GM04504 (cell line): ENCODE measurements at places on chromosomes 7 and 10.

GRCh38 chr7:25059576-25059975, 65.5 kb downstream of the CYCS start:
- no peak for DNase-seq

DNA sequence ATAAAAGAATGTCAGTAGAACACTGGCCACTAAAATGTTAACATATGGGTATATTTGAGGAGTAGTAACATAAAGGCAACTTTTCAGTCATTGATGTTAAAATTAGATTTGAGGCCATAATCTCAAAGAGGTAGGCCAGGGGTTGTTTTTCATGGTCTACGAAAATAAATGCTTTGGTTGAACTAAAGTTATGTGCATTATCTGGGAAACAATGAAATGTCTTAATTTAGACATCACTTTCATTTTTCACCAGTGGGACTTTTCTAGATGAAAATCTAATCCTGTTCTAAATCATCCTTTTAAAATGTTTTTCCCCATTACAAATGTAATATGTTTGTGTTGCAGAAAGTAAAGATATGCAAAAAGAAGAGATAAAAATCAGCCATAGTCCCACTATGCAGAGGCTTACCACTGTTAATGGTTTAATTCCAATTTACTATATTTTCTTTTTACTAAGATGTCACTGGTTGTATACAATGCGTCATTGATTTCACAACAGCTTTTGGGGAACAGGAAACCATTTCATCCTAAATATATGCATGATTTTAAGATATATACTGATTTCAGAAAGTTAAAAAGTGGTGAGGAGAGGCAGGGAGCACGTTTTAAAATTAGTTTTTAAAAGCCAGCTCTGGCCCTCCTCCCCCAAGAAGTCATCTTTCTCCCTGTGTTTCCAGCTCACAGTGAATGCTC, 64.3 kb downstream of the ARID5B start:
- DNase-seq: no peak

- DNase-seq: no peak
Observed at GRCh38 chr10:89122433-89123051, 84.6 kb downstream of the CH25H start.

GRCh38 chr10:22849077-22849805, 78.6 kb upstream of the ARMC3 start:
- no peak for DNase-seq

GRCh38 chr7:140448781-140449480, 30.4 kb downstream of the MKRN1 start:
- DNase-seq: no peak

- DNase-seq: no peak
Observed at GRCh38 chr7:74307738-74308505, 18.7 kb downstream of the CLIP2 start.

- DNase-seq: no peak
Observed at GRCh38 chr7:149404396-149404795, 56.5 kb downstream of the ZNF777 start.

- no peak for DNase-seq
Observed at GRCh38 chr10:129622736-129623135, 155.7 kb downstream of the MGMT start.

DNA sequence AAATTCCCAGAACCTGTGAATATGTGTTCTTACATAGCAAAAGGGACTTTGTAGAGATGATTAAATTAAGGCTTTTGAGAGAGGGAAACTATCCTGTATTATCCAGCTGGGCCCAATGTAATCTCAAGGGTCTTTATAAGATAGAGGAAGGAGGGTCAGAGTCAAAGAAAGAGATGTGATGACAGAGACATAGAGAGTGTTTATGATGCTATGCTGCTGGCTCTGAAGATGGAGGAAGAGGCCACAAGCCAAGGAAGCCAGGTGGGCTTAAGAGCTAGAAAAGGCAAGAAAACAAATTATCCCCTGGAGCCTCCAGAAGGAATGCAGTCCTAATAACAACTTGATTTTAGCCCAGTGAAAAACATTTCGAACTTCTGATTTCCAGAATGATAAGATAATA, 15.3 kb upstream of the SKAP2 start:
- DNase-seq: no peak

- DNase-seq: no peak
Observed at GRCh38 chr7:30206942-30207341, 72.2 kb downstream of the MTURN start.

DNA sequence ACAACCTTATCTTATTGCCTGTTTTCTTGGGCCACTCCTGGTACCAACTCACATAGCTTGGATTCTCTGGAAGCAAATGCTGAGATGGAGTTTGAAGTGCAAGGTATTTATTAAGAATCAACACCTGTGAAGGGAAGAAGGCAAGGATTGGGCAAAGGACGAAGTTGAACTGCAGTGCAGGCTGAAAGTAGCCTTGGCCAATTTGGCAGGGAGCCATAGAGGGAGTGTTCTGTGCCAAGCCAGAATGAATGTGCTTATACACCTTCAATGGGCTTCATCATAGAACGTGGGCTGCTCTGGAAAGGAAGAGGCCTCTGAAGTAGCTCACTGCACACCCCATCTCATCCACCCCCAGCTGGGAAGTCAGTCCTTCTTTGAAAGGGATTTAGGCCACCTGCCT, 79.8 kb upstream of the IFRD1 start:
- DNase-seq: no peak

- no peak for DNase-seq
Observed at GRCh38 chr10:93991114-93991513, 2.6 kb upstream of the PLCE1 start.

- no peak for DNase-seq
Observed at GRCh38 chr10:26567351-26567721, 129.2 kb downstream of the APBB1IP start.

- DNase-seq: no peak
Observed at GRCh38 chr7:12386313-12386740, 17.3 kb downstream of the VWDE start.

DNA sequence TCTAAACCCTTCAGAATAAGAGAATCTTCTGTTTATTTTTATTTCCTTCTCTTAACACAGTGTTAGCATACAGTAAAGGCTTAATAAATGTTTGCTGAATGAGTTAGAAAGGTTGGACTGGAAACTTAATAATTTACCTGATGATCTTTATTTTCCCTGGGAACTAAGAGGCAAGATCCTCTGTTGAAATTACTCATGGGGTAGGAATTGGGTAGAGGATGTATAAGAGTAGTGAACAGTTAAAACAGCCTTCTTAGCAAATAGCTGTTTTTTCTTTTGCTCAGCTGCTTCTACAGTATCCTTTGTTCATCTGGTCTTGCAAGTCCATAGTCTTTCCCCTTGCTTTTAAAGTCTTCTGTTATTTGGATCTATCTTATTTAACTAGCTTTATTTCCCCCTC, 80.0 kb downstream of the AKAP9 start:
- DNase-seq: no peak

- DNase-seq: no peak
Observed at GRCh38 chr10:121680879-121681655, 82.8 kb upstream of the FGFR2 start.

DNA sequence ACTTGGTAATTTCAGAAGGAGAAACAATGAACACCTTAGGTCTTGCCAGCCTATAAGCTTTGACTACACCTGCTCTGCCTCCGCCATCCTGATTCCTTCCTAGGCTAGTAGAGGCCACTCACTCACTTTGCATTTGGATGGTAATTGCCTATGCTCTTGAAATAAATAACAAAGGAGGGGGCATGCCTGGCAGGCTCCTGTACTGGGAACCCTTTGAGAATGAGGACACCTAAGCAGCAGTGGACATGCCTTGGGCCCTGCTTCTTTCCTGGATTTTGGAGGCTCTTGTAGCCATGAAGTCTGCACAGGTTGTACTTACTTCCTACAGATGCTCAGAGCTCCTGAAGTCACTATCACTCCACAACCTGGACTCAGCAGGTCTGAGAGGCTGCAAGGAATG, 65.8 kb downstream of the BLNK start:
- DNase-seq: no peak

DNA sequence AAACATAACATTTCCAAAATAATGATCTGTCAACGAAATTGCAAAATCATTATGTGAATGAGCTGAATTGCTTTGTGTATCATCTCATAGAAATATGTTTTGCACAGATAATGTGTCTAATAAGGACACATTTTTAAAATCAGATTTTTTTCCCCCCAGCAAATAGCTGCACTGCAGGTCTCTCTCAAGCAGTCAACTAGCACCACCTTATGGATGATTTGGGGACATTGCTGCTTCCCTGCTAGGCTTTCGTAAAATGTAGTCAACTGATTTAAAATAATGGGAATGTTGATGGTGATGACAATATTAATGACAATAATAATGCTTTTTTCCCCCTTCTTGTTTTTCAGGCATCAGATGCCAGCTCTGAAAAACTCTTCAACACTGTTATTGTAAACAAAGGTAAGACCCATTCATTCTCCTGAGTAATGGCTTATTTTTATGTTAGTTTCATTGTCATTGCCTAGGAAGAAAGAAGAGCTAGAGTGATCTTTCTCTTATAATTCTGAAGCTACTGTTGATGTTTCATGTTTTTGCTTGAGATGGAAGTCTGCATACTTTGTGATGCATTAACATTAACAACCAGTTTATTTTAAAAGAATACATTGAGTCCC, 433.6 kb upstream of the GALNT17 start:
- no peak for DNase-seq

GRCh38 chr10:115606086-115606485, 512.9 kb downstream of the ATRNL1 start:
- DNase-seq: no peak

GRCh38 chr10:119274519-119275045, 67.2 kb downstream of the GRK5 start:
- DNase-seq: no peak

DNA sequence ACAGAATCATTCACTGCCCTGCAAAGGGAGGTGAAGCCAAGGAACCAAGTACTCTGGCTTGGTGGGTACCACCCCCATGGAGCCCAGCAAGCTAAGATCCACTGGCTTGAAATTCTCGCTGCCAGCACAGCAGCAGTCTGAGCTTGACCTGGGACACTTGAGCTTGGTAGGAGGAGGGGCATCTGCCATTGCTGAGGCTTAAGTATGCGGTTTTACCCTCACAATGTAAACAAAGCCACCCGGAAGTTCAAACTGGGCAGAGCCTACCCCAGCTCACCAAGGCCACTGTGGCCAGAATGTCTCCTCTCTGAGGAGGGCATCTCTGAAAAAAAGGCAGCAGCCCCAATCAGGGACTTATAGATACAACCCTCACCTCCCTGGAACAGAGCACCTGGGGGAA, 1050.0 kb upstream of the GHITM start:
- DNase-seq: no peak

DNA sequence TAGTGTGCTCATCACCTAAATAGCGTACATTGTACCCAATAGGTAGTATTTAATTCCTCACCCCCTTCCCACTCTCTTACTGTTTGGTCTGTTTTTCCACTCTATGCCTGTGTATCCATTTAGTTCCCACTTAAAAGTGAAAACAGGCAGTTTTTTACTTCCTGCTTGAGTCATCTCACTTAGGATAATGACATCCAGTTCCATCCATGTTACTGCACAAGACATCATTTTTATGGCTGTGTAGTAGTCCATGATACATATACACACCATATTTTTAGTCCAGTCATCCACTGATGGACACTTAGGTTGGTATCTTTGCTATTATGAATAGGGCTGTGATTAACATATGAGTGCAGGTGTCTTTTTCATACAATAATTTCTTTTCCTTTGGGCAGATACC, 10.1 kb downstream of the STK17A start:
- no peak for DNase-seq

DNA sequence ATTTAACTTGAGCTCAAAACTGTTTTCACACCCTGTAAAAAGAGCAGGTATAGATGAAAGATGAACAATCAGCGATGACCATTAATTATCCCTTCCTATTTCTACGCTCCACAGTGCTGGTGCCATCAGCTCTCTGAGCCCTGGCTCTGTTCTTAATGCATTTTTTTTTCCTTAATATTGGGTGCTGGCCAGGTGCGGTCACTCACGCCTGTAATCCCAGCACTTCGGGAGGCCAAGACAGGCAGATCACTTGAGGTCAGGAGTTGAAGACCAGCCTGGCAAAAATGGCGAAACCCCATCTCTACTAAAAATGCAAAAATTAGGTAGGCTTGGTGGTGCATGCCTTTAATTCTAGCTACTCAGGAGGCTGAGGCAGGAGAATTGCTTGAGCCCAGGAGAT, 4.2 kb downstream of the STEAP4 start:
- DNase-seq: no peak

DNA sequence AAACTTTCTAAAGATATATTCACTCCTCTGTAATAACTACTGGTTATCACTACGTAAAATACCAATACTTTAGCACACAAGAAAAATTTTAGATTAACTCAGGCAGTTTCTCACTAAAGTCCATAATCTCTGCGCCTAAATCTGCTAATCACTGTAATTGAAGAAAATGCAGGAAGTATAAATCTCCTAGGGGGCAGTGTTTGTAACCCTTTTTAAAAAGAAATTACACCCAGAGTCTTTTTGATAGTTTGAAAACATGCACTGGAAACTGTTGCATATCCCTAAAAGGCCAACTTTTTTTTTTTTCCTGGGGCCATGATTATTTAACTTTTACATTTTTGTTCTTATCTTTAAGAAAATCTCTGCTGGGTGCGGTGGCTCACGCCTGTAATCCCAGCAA, 209.6 kb downstream of the KIAA1217 start:
- no peak for DNase-seq

- DNase-seq: no peak
Observed at GRCh38 chr7:41573015-41573414, 129.9 kb downstream of the INHBA start.

DNA sequence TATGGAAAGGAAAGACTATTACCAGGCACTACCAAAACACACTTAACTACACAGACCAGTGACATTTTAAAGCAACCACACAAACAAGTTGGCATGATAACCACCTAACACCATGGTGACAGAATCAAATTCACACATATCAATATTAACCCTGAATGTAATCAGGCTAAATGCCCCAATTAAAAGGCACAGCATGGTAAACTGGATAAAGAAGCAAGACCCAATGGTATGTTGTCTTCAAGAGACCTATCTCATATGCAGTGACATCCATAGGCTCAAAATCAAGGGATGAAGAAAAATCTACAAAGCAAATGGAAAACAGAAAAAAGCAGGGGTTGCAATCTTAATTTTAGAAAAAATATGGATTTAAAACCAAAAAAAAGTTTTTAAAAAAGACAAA, 86.0 kb downstream of the SAMD9 start:
- no peak for DNase-seq

- DNase-seq: no peak
Observed at GRCh38 chr10:46028584-46029460, 1.6 kb downstream of the NCOA4 start.

DNA sequence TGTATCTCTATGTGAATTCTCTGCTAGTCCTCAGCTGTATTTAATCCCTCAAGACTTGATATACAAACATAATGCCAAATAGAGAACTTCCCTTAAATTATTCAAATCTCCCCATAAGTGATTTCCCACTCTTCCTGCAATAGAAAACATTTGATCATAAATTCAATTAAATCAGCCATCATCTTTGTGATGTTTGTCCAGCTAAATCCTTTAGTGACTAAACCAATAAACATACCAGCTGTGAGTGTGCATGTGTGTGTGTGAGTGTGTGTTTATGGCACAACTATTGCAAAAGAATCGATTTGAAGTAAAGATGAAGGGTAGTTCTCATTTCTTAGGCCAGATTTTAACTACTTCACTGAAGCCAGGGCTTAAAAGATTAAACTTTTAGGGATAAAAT, 175.5 kb upstream of the FZD1 start:
- no peak for DNase-seq
